ENCODE measurements at places on chromosomes 3 and 15.
A peak's percentile ranks its signal among the peaks of the same experiment; 100 is the strongest.

- no peak for DNase-seq
Measured at GRCh38 chr3:61333192-61333961, 82.1 kb upstream of the FHIT start.

DNA sequence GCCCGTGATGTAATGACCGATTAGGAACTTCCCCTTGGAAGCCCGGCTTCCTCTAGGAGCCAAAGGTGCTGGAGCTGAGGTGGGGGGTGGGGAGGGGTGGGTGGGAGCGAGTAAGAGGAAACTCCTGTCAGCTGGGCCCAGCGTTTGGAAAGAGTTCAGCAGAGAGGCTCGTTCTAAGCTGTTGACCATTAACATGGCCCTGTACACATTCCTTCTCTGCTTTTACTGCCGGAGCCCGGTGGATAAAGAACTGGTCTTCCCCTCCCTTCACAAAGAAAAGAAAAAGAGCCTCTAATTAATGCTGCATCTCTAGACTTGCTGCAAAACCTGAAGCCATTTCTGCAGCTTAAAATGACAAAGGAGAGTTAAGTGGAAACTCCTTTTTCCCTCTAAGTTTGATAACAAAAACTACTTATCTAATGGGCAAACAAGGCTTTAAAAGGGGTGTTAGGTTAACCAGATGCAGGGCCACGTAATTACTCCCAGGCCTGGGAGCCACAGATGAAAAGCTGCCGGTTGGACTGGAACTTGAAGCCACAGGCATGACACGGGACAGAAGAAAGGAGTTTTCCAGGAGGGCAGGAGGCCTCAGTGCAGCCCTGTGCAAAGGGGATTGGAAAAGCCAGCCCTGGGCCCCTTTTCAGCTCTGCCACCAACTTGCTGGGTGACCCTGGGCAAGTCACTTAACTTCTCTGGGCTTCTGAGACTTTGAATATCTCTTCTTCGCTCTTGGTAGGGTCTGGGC is 71.3 kb downstream of the SMAD6 start:
- DNase-seq: no peak

GRCh38 chr3:172675441-172676193 is 35.2 kb downstream of the NCEH1 start:
- DNase-seq: peak; percentile 81

DNA sequence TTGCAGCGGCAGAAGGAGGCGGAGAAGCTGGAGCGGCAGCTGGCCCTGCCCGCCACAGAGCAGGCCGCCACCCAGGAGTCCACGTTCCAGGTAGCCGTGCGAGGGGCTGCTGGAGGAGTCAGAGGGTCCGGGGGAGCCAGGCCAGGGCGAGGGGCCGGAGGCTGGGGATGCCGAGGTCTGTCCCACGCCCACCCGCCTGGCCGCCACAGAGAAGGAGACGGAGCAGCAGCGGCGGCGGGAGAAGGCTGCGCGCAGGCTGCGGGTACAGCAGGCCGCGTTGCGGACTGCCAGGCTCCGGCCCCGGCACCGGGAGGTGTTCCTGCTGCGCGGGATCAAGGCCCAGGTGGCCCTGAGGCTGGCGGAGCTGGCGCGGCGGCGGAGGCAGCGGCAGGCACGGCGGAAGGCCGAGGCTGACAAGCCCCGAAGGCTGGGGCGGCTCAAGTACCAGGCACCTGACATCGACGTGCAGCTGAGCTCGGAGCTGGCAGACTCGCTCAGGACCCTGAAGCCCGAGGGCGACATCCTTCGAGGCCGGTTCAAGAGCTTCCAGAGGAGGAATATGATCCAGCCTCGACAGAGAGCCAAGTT is 625.0 kb downstream of the MCTP2 start:
- DNase-seq: no peak

GRCh38 chr3:9915254-9916141 is 1.4 kb upstream of the IL17RC start:
- no peak for DNase-seq

DNA sequence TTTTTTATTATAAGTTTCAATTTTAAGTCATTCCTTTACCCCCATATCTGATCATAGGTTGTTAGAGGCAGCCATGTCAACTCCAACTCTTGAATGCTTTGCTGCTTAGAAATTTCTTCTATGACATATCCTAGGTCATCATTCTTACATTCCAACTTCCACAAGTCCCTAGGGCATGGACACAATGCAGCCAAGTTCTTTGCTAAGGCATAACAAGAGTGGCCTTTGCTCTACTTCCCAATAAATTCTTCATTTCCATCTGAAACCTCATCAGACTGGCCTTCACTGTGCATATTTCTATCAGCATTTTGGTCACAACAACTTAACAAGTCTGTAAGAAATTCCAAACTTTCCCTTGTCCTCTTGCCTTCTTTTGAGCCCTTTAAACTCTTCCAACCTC is 28.5 kb downstream of the TRIM42 start:
- no peak for DNase-seq

GRCh38 chr3:66276705-66277274 is 56.0 kb downstream of the SLC25A26 start:
- peak; percentile 63 for DNase-seq

- DNase-seq: no peak
Measured at GRCh38 chr3:34929036-34929435, 710.3 kb upstream of the ARPP21 start.

GRCh38 chr15:67953299-67953698 is 100.8 kb upstream of the PIAS1 start:
- DNase-seq: no peak

DNA sequence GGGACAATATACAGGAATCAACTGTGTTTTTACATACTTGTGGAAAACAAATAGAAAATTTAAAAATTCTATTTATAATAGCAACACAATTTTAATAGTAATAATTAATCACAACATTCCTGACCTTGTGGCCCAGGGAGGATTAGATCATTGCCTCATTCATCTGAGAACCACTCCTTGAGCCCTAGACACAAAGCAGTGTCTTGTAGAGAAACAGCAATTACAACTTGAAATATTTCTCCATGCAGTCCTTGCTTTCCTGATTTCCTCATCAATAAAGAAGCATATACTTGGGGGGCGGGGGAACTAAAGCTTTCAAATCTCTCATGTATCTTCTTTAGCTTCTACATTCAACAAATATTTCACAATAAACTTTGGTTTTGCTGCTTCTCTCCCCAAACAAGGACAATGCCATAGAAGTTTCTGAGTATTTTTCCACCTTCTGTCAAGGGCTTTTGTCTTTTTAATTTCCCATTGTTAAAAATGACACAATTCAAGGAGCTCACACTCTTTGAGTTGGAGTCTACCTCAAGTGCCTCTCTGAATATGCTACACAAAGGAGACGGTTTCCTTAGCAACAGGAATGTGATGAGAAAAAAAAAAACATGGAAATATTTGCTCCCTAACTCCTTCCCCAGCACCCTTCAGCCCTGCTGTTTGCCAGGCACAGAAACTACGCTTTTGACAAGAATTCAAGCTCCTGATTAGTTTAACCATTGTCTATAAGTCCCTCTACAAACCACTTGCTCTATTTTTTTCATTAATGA is 118.8 kb downstream of the ARPP21 start:
- no peak for DNase-seq

DNA sequence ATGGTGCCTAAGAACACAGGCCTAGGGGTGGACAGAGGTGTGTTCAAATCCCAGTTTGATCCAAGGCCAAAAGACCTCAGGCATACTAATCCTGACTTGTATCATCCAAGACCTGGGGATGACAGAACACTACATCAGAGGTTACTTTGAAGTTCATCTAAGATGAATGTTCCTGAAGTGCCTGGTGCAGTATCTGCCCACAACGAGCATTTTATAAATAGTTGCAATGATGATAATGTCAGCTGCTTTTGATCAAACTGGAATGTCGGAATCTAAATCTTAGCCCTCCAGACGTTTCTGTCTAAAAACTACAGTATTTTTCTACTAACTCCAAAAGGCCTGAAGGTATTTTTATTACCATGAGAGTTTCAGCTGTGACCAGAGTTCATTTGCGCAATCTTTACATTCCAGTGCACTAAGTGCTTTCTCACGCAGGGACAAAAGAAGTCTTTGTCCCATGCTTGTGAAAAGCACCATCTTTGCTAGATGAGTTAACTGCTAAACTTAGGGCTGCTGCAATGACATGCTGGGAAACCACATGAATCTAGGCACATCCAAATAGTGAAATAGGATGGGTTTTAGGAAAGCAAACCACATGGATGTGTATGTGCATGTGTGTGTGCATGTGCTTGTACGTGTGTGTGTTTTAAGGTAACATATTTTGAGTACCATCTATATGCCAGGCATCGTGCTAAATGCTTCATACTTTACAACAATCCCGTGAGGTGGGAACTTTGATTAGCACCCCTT is 18.1 kb downstream of the ANXA2 start:
- DNase-seq: no peak

- no peak for DNase-seq
Measured at GRCh38 chr15:64379216-64379960, 1.9 kb downstream of the PCLAF start.

DNA sequence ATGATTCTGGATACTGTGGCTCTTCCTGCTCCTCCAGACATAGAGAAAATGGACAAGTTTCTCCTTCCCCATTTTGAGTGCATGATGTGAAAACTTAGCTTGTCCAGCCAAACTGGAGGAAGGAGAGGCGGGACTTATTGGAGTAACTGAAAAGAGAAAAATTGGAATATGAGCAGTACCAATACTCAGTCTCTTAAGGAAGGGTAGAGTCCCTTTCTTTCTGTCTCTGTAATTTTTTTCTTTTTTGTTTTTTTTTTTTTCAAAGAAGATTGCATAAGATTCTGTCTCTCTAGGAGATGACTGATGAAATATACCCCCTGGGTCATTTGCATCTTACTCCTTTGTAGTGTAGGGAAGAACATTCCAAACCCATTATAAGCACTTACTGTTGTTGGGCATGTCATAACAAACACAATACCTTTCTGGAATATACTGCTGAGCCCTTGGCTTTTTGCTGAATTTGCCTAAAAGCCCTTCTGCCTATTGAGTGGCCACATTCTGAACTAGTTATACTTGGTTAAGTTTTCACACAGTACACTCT is 498.1 kb upstream of the TPRG1 start:
- DNase-seq: no peak

DNA sequence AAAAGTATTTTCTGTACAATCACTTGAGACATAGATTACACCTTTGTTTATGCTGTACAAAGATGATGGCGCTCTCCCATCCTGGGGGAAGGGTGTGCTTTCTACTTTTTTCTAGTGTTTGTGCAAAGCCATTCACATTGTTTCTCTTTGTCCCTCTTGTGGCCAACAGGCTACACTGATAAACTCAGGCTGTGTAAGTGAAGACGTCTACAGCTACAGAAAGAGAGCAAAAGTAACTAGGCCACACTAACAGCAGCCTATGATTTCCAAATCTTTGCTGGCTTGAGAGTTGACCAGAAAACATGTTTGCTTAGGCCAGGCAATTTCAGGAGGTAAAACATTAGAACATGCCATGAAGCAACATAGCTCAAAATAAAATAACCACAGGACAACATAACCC is 75.1 kb downstream of the FOXB1 start:
- peak; percentile 19 for DNase-seq

GRCh38 chr15:22786868-22787698 is 639 bp downstream of the NIPA1 start:
- peak; percentile 38 for DNase-seq

DNA sequence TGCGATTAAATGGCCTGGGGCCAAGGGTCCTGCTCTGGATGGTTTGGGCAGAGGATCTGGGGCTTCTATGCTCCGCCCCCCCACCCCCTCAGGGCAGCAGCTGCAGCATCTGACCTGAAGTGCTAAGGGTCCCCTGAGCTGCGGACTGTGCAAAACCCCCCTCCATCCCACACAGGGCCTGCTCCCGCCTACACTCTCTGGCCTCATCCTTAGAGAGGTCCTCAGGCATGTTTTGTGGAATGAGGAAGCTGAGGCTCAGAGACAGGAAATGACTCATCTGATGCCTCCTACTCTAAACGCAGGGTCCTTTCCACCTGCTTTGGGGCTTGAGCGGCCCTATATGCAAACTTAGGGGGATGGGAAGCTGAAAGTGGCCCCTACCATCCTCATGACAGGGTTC is 59.5 kb upstream of the CTSH start:
- DNase-seq: peak; percentile 79

GRCh38 chr3:168330983-168331382 is 235.3 kb upstream of the GOLIM4 start:
- no peak for DNase-seq

DNA sequence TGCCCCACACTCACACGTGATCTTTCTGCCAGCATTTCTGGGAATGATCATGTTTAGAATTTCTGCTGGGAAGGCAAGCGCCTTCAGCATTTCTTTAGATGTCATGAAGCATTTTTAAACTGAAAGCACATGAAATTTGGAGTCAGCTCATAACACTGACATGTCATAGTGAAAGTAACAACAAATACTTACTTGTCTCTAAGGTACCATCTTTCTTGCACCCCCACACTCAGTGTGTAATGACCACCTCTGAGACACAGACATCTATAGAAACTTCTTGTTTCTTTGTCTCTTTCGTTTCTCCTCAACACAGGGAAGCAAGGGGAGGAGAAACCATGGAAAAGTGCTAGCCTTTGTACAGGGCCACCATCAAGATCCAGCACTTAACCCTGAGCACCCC is 171.7 kb downstream of the RORA start:
- DNase-seq: no peak

GRCh38 chr15:101145362-101145761 is 106.5 kb downstream of the CHSY1 start:
- peak; percentile 47 for DNase-seq

GRCh38 chr3:113560831-113561623 is 28.7 kb downstream of the SIDT1 start:
- no peak for DNase-seq

GRCh38 chr3:134485075-134485717 is 589 bp downstream of the ANAPC13 start:
- DNase-seq: peak; percentile 65

- no peak for DNase-seq
Measured at GRCh38 chr3:59161048-59161447, 111.2 kb upstream of the CFAP20DC start.

- DNase-seq: no peak
Measured at GRCh38 chr3:188571531-188572095, 417.7 kb downstream of the LPP start.

DNA sequence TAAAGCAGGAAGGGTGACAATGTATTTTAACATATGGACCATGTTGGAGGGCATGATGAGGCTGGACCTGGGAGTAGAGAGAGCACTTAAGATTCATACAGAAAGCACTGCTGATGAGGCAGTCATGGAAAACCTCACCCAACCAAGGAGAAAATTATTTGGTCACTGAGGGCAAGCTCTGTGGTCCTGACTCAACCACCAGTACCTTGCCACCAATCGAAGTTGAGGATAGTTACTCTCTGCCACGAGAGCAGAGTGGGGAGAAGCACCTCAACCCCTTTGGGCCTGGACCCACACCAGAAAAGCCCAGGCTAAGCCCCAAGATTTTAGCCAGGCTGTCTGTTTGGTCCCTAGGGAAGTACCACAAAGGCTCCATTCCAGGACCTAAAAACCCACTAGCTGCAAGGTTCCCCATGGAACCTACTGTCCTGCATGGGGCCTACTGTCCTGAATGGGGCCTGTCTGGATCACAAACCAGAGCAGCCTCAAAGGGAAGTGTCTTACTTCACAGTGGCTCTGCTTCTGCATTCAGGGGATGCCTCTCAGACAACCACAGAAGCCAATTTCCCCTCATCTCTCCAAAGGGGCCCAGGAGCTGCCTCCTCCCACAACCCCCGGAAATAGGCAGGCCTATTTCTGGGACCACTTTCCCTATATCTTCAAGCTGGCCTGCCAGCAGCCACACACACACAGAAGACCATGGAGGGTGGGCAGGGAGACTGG is 4.2 kb downstream of the CCDC71 start:
- no peak for DNase-seq

GRCh38 chr3:150130404-150131100 is 159.9 kb upstream of the PFN2 start:
- no peak for DNase-seq

- DNase-seq: no peak
Measured at GRCh38 chr15:60729850-60730458, 251.0 kb upstream of the ICE2 start.

GRCh38 chr15:91541286-91541685 is 312.2 kb upstream of the SLCO3A1 start:
- DNase-seq: no peak

Data from NAMALWA (cell line).